Endodermal cell (in vitro differentiated cells): ENCODE measurements at places on chromosomes 5 and 9. TPM values are rescaled to one million over a fixed set of nuclear protein-coding genes. Genes with fewer than 3 reads are reported as not detected.

The FBP1 gene
- 1.0 and 1.2 TPM in 2 replicates for total RNA-seq

The GARIN3 gene
- not detected in 3 replicates for total RNA-seq

The SMAD5 gene
- total RNA-seq: 91.9 and 97.8 TPM in 2 replicates

The ARID3C gene
- 0.63 to 1.1 TPM (median 0.80 TPM) in 3 replicates for total RNA-seq

The ASS1 gene
- total RNA-seq: 30.9 and 37.4 TPM in 2 replicates

The ADGRD2 gene
- 0.40 to 0.78 TPM in 2 of 3 replicates, not detected in the other for total RNA-seq

The CD14 gene
- 0.18 TPM in 1 of 3 replicates, not detected in the others for total RNA-seq

The PLPPR1 gene
- 0.59 to 1.5 TPM (median 1.1 TPM) in 3 replicates for total RNA-seq

The PCDHGA11 gene
- total RNA-seq: 8.2 to 9.3 TPM (median 8.5 TPM) in 3 replicates

The SPINK13 gene
- total RNA-seq: not detected in 2 replicates

The LYSMD3 gene
- total RNA-seq: 17.1 and 18.2 TPM in 2 replicates

The GPR151 gene
- total RNA-seq: 4.9 and 5.1 TPM in 2 replicates

The C9orf153 gene
- total RNA-seq: 0.51 to 0.99 TPM (median 0.53 TPM) in 3 replicates

The CDKN2B gene
- 4.5 and 7.0 TPM in 2 replicates for total RNA-seq

The PCDHB10 gene
- total RNA-seq: 3.5 to 4.5 TPM (median 3.9 TPM) in 3 replicates

The RANBP3L gene
- not detected in 3 replicates for total RNA-seq

The ABO gene
- total RNA-seq: 0.59 and 1.2 TPM in 2 replicates

The MARCOL gene
- total RNA-seq: not detected in 2 replicates

The PRRT1B gene
- total RNA-seq: 35.2 and 42.9 TPM in 2 replicates

The JAKMIP2 gene
- total RNA-seq: 9.3 to 16.7 TPM (median 15.5 TPM) in 3 replicates

The SLC2A6 gene
- total RNA-seq: 9.3 to 11.6 TPM (median 10.5 TPM) in 3 replicates

The KLHL3 gene
- total RNA-seq: 19.4 to 42.8 TPM (median 19.4 TPM) in 3 replicates

The ACTL7B gene
- not detected in 2 replicates for total RNA-seq

The NUTM2G gene
- total RNA-seq: not detected in 3 replicates

The SLC12A7 gene
- total RNA-seq: 38.4 to 62.7 TPM (median 61.6 TPM) in 3 replicates

The ATOX1 gene
- total RNA-seq: 109 to 129 TPM (median 122 TPM) in 3 replicates

The CDX1 gene
- total RNA-seq: 0.25 TPM in 1 of 2 replicates, not detected in the other

The TMEM174 gene
- not detected in 2 replicates for total RNA-seq

The PCDHGA12 gene
- total RNA-seq: 1.8 and 4.1 TPM in 2 replicates

The FAM153A gene
- total RNA-seq: not detected in 3 replicates

The IDNK gene
- 1.5 to 2.8 TPM (median 1.6 TPM) in 3 replicates for total RNA-seq

The PDZD2 gene
- 12.6 and 14.6 TPM in 2 replicates for total RNA-seq

The FUT7 gene
- not detected in 2 replicates for total RNA-seq
